ENCODE measurements at places on chromosomes 2 and 18. TPM values are rescaled to one million over a fixed set of nuclear protein-coding genes. Genes with fewer than 3 reads are reported as not detected.

GRCh38 chr18:74507927-74508326 lies 11.8 kb downstream of the CNDP2 start:
- no peak for DNase-seq

DNA sequence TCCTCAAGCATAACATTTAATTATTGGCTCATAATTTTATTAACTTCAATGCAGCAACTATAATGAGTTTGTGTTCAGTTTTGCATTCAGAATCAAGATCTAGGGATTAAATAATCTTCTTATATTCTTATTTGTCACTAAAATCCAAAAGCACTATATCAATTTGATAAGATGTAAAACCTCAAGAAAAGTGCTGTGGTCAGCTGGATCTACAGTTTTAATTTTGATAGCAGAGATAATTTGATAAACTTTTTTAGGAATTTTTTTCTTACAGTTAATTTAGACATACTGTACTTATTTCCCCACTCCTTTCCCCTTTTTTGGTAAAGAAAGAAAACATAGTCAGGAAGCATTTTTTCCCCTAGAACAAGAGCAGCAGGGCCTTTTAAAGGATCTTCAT lies 146.4 kb downstream of the GRB14 start:
- DNase-seq: no peak

DNA sequence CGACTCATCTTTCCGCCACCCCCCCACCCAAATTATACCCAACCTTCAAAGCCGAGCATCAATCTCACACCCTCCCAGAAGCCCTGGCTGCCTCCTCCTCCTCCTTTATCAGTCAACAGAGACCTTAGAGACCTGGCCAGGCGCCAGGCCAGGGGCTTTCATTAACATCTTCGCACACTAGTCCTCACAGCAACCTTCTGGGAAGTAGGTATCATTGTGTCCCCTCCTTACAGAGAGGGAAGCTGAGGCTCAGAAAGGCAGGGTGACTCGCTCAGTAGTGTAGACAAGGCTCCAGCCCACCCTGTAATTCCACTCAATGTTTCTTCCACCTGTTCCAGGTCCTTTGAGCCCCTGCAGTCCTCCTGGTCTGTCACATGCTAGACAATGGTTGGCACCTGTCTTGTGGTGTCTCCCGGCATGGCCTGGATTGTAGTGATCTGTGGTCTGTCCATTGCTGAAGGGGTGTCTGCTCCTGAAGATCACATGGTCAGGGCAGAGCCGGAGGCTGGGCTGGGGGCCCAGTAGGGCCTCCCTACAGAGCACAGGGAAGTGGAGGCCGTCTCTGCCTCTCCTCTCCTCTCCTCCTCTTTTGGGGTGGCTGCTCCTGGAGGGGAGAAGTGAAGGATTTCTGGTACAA lies 36.0 kb downstream of the KLHL29 start:
- no peak for DNase-seq

- DNase-seq: peak; percentile 64
Observed at GRCh38 chr2:50143822-50144575, 887.9 kb downstream of the NRXN1 start.

DNAJC5G gene
- not detected for polyA plus RNA-seq

SNORC gene
- polyA plus RNA-seq: 1.9 TPM

Measured in GM23338 (cell line).